Stimulated activated CD4-positive, alpha-beta T cell treated with anti-CD3 and anti-CD28 coated beads, Interleukin-15, amount 100 ng/mL, for 24 hours (primary cell): ENCODE measurements at places on chromosomes 6 and 20.
A peak's percentile ranks its signal among the peaks of the same experiment; 100 is the strongest.

DNA sequence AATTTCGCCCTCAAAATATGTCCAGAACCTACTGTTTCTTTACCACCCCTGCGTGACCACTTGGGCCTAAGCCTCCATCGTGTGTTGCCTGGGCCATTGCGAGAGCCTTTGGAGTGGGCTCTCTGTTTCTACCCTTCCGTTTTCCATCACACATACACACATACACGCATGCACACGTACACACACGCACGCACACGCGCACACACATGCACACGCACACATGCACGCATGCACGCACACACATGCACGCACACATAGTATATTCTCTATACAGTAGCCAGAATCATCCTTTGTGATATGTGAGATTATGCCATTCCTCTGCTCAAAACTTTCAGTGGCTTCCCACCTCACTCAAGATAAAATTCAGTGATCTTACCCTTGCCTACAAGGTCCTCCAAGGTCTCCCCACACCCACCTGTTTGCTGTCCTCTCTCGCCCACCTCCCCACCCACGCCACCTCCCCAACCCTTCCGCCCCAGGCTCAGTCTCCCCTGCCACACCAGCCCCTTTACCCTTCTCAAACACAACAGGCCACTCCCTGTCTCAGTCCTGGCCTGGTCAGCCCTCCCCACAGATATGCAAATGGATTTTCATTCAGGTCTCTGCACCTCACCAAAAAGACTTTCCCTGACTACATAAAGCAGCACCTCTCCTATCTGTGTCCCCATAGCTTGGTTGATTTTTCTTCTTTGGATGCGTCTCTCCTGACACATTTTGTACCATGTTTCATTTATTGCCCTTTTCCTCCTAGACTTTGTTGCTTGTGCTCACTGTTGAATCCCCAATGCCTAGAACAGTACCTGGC, 559.6 kb downstream of the CD83 start:
- DNase-seq = no peak

DNA sequence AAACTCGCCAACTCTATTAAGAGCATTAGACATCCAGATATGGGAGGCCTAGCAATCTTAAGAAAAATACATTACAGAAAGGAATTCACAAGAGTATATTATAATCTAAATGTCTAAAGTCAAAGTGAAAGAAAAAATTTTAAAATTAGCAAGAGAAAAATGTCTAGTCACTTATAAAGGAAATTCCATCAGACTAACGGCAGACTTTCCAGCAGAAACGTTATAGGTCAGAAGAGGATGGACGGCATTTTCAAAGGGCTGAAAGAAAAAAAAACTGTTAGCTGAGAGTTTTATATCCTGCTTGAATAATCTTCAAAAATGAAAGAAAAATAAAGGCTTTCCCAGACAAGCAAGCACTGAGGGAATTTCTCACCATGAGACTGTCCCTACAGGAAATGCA, 269.0 kb downstream of the HDGFL1 start:
- DNase-seq = no peak

GRCh38 chr6:137780447-137781034, 86.5 kb upstream of the TNFAIP3 start:
- DNase-seq = no peak

GRCh38 chr6:137167702-137168377, 5.6 kb downstream of the IL22RA2 start:
- peak; percentile 31 for DNase-seq

DNA sequence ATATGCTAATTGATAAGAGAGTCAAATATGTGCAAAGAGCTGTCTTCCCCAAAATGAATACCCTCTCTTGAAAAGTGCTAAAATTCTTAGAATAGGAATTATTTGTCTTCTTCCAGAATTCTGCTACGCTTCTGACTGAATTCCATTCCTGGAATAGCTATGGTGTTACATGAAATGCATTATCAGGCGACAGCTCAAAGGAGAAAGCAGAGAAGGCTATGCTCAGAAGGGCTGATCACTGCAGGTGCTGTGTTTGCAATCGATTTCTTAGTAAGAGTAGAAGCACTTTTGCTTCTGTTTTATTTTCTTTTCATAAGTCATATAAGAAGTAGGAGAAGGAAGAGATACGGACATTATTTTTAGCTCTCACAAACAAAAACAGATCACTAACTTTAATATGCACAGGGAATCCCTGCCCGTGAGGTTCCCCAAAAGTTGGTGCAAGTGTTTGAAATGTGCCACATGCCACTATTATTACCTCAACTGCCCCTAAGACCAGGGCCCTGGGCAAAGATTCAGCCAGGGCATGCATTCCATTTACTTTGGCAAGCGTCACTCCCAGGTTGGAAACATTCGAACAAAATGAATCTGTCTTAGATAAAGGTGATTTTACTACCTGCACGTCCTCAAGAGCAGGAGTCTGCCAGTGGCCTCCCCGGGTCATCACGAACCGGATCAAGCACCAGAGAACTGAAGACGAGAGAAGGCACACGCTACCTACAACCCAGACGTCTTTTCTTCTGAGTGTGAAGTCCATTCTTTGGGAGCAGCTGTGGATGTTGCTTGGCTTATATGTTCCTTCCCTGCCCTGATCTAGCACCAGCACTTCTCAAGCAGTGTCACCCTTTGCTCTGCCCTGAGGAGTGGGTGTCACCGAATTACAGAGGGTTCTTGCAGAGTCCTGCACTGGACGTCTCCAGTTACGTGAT, 7.2 kb downstream of the MYLK4 start:
- DNase-seq = no peak

DNA sequence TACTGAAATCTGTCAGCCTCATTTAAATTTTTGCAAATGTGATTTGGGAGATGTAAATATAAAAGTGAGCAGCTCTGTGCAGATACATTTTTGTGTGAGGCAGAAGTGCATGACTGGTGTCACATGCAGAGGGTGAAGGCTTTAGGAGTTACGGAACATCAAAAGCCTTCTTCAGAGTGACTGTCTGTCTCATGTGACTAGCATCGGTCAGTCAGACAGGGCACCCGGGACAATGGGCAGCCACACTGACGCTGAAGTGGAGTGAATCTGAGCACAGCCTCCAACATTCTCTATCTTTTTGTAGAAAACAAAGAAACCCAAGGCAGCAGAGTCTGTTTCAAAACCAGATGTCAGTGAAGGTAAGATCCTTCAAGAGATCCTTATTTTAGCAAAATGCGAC, 7.9 kb upstream of the FAM209A start:
- no peak for DNase-seq

DNA sequence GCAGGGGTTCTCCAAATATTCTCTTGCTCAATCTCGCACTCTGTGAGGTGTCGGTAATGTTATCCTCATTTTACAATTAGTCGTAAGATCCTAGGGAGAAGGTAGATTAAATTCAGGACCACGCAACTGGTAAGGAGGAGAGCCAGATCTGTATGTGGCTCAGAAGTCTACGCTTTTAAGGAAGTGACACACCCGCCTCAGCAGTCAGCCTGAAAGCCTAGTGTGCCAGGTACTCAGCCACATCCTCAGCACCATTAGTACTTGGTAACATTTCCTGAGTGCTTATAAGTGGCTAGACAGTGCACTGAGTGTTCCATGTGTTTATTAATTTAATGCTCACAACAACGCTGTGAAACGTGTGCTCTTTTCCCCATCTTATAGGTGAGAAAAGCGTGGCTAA, 63.7 kb downstream of the DHX35 start:
- DNase-seq = peak; percentile 19

DNA sequence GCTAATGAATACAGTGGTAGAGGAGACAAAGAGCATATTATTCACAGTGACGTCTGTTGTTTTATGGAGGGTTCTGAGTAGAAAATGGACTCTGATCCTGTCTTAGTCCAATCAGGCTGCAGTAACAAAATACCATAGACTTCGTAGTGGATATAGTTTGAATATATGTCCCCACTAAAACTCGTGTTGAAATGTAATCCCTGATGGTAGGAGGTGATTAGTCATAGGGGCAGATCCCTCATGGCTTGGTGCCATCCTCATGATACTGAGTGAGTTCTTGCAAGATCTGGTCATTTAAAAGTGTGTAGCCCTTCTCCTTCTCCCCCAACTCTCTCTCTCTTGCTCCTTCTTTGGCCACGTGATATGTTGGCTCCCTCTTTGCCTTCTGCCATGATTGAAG, 82.5 kb downstream of the CD83 start:
- DNase-seq = no peak

DNA sequence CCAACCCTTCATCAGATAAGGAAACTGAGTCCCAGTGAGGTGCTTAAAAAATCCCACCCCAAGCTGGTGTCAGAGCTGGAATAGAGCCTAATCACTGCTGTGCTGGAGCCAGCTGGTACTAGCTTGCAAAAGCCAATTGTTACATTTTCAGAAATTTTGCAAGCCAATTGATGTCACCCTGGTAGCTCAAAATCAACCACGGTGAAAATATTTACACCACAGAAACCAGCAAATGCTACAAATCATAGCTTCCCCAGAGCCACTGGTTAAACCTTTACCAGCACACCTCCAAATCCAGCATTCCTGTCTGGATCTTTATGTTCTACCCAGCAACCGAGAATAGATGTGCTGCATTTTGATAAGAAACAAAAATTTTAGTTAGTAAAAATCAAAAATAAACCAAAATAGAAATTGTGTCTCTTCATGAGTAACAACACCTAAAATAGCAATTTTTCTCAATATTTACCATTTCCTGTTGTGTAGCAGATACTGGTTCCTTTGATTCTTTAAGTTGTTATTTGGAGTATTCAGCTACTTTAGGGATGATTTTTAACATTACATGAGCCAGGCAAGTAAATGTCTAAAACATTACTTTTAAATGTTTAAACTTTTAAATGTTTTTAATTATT, 7.2 kb upstream of the LCA5 start:
- DNase-seq = no peak

DNA sequence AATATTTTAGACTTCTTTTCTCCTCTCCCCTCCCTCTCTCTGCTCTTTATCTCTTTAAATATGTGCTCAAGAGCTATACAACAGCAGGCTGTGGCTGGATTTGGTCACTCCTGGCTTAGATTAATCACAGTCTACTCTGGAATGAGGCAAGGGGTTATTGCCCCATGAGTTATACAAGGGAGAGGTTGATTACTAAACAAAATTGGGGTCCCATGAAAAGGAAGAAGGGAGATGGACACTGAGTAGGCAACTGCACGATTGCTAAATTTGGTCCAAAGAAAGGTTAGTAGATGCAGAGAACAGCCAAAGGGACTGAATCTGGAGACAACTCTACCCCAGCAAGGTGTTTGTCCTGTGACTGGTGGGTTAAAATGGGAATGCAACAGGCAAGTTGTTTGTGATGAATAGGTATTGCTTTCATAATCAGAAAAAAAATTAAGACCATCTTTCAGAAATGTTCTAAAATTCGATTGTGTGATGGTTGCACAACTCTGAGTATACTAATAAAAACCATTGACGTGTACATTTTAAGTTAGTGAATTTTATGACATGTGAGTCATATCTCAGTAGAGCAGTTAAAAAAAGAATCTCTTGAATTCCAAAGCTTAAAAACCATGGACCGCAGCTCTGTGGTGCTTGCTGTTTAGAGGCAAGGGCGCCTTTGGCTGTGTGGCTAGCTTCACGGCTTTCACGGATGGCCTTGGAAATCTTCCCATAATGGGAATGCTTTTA, 57.1 kb downstream of the KIZ start:
- no peak for DNase-seq

DNA sequence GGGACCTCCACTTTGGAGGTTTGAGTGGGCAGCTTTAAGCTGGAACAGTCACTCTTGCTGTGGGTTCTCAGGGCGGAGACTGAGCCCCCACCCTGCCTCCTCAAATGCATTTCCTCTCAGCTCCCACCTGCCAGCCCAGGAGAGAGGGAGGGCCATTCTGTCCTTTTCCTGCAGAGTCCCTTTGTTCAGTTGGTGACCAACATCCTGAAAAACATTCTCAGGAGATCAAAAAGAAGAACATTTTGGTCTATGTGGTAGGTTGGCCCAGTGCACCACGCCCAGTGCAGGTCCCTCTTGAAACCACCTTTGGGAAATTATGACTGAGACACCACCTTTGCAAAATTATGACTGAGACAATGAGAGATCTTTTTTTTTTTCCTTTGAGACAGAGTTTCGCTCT, 13.4 kb downstream of the SLC52A3 start:
- DNase-seq = no peak

GRCh38 chr6:162710936-162711335, 16.6 kb downstream of the PRKN start:
- no peak for DNase-seq

- DNase-seq = no peak
Observed at GRCh38 chr6:167294241-167294640, 3.1 kb downstream of the UNC93A start.

DNA sequence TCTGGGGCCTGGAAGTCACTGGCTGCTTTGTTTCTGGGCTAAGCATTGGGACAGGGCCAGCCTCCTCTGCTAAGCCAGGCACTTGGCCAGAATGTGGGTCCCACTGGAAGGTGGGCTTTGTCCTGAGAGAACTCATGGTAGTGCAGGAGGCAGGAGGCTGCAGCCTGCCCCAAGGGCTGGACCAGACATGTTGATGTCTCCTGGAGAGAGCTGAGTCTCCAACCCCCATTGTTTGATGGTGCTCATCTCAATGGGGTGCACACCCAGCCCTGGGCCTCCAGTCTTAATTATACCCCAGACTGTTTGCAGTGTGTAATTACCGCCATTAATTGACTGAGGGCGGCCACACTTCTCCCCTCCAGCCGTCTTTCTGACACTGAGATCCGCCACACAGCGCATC, 220.5 kb upstream of the PMEPA1 start:
- DNase-seq = no peak

DNA sequence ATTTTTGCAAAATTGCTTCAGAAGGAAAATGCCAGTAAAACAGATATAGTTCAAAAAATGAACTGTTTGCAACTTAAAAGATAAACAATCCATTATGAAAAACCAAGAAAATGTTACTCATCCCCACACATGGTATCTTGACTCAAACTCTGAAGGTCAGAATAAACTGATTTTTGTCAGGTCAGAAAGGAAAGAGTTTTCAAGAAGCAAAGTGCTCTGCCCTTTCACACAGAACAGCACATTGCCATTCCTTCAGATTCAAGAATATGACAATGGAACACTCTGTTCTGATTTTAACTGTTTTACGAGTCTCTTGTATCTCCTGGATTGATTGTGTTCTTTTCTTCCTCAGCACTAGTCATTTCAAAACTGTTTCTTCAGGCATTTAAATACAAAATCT, 33.8 kb upstream of the NT5E start:
- no peak for DNase-seq

DNA sequence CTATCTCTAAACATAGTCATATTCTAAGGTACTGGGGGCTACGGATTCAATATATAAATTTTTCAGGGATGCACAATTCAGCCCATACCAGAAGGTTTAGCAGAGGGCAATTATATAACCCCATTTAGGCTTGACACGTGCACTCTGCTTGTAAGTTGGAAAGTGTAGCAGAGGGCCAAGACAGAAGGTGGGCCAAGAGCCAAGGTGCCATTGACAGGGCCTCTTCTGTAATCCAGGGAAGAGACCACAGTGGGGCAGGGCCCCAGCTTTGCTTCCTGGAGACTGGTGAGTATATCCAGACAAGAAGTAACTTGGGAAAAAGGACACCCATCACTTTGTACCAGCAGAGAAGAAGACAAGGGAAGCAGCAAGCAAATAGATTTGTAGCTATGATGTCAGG, 672.4 kb upstream of the MARCKS start:
- no peak for DNase-seq
